ENCODE measurements at places on chromosomes 13 and 19.

GRCh38 chr13:73857106-73857505 is 277.1 kb downstream of the KLF12 start:
- no peak for DNase-seq

- DNase-seq, result no peak
Measured at GRCh38 chr13:19053561-19053960, 128.1 kb downstream of the TUBA3C start.

- no peak for DNase-seq
Measured at GRCh38 chr13:45280011-45280410, 61.0 kb downstream of the TPT1 start.

- no peak for DNase-seq
Measured at GRCh38 chr13:109904218-109904617, 117.8 kb upstream of the IRS2 start.

DNA sequence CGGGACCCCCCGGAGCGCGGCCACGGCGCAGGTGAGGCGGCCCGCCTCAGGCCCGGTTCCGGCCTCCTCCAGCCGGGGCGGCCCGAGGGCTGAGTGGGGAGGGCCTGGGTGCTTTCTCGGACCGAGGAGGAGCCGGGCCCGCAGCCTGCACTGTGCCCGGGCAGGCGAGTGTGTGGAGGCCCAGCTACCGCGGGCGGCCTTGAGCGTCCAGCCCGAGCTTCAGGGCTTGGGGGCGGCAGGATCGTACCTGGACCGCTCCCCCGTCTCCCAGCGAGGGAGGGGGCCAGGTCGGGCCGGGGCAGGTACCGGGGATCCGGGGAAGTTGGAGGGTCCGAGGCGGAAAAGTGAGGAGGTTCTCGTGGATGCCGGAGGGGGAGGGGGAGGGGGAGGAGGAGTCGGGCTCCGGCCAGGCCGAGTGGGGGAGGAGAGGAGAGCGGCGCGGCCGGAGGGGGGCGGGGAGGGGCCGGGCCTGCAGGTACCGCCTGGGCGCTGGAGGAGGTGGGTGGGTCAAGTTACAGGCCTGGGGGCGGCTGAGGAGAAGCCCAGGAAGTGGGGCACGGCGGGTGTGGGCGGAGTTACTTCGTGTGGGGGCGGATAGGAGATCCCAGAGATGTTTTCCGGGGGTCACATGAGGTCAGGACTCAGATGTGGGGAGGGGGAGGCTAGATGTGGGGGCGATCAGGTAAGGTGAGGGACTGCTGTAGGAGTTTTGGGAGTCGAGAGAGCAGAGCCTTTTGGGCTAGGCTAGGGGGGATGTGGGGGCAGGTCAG is 545 bp downstream of the NACC1 start:
- DNase-seq, result peak; percentile 78

DNA sequence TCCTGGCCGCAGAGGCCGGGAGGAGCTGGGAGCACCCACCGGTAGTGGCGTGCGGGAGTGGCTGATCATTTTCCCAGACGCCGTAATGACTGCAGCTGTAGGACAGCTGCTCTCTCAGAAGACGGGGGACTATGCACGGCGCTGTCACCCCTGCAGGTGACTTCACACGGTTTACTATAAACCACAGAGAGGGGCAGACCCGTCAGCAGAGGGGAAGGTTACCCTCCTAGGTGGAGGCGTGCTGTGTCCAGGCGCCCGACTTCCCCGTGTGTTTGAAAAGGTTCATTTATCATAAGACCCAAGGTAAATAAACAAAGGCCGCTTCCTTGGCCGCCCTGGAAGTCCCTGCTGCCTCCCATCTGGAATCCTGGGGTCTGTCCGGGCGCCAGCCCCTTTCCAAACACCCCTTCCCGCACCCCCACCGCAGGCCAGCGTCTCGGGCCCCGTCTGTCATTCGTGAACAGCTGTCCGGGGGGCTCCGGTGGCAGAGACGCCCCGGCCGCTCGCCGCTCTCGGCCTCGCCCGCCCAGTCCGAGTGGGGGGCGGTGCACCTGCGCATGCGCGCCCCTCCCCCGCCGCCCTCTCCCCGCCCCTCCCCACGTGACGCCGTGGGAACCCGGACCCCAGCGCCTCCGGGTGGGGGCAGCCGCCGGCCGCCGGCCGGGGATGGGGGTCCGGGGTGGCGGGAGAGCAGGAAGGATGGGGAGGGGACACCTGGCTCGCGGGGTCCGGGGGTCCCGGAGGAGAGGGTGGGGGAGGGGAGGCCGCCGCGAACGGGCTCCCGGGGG is 915 bp downstream of the SHC2 start:
- peak; percentile 75 for DNase-seq

- DNase-seq, result no peak
Measured at GRCh38 chr19:16035601-16036297, 40.5 kb upstream of the TPM4 start.

DNA sequence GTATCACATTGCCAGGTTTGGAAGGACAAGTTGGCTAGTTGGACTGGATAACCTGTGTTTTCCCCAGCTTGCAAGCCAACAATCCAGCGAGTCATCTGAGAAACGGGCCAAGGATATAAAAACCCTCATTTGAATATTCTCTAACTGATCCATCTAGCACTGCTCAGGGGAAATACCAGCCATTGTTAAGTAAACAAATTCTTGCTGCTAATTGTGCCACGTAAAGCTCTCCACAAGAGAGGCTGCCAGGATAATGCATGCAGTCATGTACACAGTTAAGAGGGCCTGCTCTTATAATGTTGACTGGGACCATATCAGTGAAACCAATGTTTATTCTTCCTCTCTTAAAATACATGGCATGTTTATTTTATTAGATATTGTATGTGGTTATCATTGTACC is 663.2 kb upstream of the SGCG start:
- DNase-seq, result no peak

- DNase-seq, result no peak
Measured at GRCh38 chr19:18396471-18397241, 766 bp downstream of the LRRC25 start.

GRCh38 chr19:3266092-3266693 is 41.7 kb downstream of the CELF5 start:
- DNase-seq, result no peak

GRCh38 chr13:113617961-113618360 is 33.4 kb downstream of the TFDP1 start:
- no peak for DNase-seq

GRCh38 chr19:45508861-45509691 is 1.8 kb downstream of the VASP start:
- DNase-seq, result peak; percentile 88

DNA sequence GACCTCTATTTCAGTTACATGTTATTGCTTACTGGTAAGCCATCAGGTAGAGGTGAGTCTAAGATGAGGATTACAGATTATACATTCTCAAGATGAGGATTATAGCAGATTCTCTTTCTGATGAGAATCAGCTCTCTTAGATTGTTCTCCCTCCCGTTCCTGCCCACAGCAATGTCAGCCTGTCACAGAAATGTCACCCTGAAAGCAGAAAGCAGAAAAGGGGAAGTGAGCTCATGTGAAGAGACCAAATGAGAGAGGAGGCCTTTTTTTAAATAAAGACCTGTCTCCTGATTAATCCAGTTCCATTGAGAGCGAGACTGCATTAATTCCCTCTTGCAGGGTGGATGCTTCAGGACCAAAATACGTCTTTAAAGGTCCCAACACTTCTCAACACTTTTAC is 445.6 kb downstream of the KCTD12 start:
- no peak for DNase-seq

DNA sequence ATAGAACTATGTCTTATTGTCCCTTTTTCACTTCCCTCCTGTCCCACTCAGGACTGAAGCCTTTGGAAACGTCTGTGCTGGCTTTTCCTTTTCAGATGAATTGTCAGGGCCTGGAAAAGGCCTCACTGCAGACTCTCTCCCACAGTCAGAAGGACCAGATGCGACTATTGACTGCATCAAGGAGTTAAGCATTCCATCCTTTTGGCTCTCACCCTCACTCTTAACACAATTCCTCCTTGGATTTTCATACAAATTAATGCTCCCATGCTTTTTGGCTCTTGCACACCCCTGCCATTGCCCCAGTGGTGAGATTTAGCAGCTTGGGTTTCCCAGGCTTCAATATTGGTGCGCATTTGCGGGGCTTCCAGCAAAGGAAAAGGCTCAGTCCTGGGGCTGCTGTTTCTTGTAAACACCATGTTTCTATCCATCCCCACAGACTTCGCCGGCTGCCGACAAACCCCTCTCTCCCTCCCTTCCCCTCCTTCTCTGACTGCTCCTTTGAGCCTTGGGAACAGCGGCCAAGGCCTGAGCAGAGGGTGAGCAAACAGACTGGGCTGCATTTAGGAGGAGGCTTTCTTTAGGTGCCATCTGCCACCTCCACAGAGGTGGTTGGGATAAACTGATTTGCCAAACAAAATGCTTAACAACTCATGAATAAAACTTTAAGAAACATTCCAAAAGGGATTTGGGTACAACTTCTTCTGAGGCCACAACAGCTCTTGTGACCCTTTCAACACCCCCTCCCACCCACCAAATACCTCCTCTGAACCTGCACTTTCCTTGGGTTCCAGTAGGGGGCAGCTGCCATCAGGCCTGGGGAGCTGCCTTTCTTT is 48.6 kb upstream of the PCDH8 start:
- no peak for DNase-seq

DNA sequence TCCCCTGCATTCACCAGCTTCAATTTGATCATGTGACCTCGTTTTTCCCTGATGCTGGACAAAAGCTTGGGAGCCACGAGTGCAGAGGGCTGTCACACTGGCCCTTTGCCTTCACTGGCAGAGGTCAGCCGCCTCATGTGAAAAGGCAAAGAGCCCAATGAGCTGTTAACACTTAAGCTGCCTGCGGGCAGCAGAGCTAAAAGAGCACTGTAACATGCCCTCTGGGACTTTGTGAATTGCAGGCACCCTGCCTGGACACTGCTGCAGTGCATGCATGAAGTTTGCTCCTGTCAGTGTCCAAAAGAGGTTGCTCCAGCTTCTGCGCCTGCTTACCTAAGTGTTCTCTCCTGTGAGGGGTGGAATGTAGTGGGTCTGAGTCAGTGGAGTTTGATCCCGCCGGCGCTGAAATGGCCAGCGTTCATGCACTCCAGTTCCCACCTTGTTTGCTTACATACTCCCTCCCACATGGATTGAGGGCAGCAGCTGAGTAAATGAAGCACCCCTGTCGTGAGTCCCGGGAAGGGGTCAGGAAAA is 193.7 kb downstream of the RFC3 start:
- no peak for DNase-seq

DNA sequence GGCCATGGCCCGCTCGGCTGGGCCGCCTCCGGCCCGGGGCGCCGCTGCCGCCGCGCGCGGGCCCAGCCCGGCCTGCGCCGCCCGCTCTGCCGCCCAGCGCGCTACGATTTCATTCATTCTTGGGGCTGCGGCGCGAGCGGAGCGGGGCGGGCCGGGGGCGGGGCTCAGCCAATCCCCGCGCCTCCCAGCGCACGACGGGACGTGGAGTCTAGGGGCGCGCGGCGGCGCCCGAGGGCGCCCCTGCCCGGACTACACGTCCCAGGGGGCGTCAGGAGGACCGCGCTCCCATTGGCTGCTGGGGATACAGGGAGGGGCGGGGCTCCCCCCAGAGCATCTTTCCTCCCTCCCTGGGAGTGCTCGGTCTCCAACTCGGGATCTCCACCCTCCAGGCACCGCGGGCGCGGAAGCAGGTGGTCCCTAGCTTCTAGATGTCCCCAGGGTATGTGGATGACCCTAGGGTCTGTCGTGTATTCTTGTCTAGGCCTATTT is 5.6 kb upstream of the DPF1 start:
- no peak for DNase-seq

DNA sequence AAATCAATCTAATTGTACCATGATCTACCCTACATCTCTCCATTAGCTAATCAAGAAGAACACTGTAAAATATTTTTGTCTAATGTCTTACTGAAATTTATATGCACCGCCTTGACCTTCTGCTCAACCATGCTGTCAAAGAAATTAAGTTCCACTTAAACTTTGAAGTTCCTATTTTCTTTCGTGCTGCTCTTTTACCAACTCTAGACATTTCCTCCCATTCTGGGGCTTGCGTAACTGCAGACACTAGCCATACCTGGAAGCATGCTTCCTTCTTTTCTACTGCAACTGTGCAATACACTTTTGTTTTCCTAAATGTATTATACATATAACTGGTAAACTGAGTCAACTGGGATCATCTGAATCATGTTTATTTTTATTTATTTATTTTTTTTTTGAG is 8.5 kb upstream of the UBE2L5 start:
- DNase-seq, result no peak

- DNase-seq, result no peak
Measured at GRCh38 chr13:109684824-109685202, 101.6 kb downstream of the IRS2 start.

- no peak for DNase-seq
Measured at GRCh38 chr19:46818812-46819211, 30.4 kb upstream of the SLC1A5 start.

- DNase-seq, result no peak
Measured at GRCh38 chr19:6227936-6228325, 51.8 kb downstream of the MLLT1 start.

Data from ureter (tissue), 1 donor.